ENCODE measurements at places on chromosomes 4 and X. TPM values are rescaled to one million over a fixed set of nuclear protein-coding genes. Genes with fewer than 3 reads are reported as not detected.

- no peak for DNase-seq
These were observed 63.4 kb downstream of the PTTG2 start for GRCh38 chr4:38023347-38024205.

DNA sequence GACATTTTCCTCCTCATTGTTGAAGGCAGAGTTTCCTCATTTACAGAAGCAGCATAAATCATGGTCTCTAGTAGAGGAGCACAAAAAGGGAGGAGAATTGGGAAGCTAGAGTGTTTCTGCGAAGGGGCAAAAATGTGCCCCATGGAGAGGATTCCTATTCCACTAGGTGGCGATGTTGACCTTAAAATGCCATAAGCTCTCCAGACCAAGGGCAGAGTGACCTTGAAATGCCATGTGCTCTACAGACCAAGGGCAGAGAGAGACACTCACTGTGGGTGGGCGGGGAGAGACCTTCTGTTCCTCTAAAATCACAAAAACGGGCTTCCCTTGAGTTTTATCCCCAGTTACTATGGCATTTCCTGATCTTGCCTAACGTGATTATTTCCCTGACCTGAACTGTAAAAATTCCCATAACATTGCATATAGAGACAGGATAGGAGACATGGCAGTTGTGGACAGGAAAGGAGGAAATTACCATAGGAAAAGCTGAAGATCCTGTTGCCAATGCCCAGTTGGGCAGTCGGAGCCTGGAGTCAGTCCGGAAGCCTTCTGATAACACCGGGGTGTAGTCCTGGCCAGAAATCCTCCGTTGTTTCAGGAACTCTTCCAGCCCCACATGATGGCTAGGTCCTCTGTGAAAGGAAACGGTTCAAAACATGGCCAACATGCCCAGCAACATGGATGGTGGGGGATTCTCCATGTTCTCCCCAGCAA, 567.7 kb downstream of the MAGEB5 start:
- peak; percentile 50 for DNase-seq

DNA sequence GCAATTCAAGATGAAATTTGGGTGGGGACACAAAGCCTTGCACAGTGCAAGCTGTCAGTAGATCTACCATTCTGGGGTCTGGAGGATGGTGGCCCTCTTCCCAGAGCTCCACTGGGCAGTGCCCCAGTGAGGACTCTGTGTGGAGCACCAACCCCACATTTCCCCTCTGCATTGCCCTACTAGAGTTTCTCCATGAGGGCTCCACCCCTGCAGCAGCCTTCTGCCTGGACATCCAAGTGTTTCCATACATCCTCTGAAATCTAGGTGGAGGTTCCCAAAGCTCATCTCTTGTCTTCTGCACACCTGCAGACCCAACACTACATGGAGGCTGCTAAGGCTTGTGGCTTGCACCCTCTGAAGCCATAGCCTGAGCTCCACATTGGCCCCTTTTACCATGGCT, 402.3 kb downstream of the RAB28 start:
- no peak for DNase-seq

DNA sequence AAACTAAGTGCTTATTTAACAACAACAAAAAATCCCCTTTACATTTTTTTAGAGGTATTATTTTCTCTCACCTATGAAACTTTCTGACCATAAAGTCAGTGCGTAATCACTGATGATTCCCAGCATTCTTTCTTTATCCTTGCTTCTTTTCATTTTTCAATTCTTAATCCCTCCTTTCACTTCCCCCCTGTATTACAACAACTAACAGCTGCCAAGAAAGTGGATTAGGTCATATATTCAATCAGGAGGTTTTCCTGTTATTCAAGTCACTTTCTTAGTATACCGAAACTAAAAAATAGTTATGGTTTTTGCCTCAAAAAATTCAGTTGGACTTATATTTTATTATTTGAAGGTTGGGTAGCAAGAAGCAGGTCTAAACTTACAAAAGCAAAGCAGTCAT, 2.1 kb upstream of the STAP1 start:
- no peak for DNase-seq

- DNase-seq: no peak
These were observed 7.4 kb downstream of the LPAR4 start for GRCh38 chrX:78754917-78755316.

- no peak for DNase-seq
These were observed 25.0 kb downstream of the UTP14A start for GRCh38 chrX:129930941-129931410.

DNA sequence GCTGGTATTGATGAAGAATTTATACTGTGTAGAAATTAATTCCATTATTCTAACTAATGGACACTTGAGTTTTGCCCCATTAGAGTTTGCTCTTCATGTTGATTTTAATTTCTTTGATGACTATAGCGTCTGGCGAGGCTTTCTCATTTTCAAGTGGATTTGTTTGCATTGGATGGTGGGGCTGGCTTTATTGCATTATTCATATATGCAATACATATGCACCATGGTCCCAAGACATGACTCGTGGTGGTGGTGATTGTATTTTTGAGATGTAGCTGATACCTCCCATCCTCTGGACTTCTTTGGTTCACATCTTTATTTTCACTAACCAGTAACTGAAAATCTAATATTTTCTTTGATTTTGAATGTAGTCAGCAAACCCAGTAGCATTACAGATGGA, 39.8 kb downstream of the PTTG2 start:
- DNase-seq: no peak

GRCh38 chr4:176191974-176192373, 3.4 kb downstream of the SPATA4 start:
- peak; percentile 28 for DNase-seq

DNA sequence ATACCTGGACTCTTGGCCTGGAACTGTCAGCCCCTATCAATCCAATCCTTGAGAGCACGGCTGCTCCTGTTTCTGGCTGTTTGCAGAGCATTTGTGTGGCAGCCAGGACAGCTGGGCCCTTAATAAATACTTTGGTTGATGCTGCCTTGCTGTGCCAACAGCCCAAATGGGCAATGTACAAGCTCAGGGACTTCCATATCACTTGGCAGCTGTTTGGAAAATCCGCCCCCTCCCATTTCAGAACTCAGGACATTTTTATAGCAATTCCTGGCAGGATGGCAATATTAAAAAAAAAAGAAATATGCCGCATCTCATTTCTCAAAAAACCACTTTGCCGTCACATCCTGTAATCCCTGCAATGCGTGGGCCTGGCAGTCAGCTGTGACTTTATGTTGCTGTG, 218.9 kb downstream of the HS3ST1 start:
- no peak for DNase-seq

GRCh38 chr4:101331017-101331416, 16.3 kb downstream of the PPP3CA start:
- DNase-seq: peak; percentile 21

- peak; percentile 53 for DNase-seq
These were observed 673.6 kb upstream of the TENM3 start for GRCh38 chr4:181569553-181569952.

- peak; percentile 25 for DNase-seq
These were observed 83.7 kb downstream of the NAT8L start for GRCh38 chr4:2142630-2143427.

- no peak for DNase-seq
These were observed 125.4 kb upstream of the CXorf66 start for GRCh38 chrX:140090800-140091124.

DNA sequence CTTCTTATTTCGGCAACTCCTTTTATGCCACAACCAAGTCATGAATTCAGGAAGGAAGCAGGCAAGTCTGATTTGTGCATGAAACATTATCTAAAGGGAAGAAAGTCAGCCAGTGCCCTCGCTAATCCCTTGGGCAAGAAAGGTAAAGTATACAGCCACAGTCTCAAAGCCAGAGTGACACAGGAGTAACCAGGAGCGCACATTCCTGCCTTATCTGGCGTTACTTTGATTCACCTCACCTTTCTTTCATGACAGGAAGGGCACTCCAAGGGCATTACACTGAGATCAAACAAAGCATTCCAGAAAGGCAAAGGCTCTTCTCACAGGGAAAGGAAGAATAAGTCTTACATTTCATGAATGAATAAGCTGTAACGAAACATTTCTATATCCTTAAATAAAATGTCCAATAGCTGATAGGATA, 38.8 kb downstream of the FAT1 start:
- DNase-seq: no peak

GRCh38 chrX:63581398-63581797, 203.6 kb downstream of the ARHGEF9 start:
- no peak for DNase-seq

DNA sequence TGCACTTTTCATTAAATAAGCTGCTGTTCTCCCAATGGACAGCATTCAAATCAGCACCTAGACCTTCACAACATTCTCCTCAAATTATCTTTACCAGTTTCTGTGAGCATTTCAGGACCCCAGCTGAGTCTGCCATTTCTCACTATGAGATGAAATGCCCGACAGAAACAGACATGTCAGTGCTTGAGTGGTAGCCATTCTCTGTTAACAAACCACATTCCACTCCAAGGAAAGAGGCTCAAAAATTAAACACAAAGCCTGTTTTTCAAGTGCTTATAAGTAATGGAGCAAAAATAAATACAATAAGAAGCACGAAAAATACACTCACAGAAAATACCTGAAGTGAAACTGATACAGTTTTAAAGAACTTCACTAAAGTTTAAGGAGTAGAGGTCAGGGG, 320.2 kb upstream of the PRPS2 start:
- no peak for DNase-seq

DNA sequence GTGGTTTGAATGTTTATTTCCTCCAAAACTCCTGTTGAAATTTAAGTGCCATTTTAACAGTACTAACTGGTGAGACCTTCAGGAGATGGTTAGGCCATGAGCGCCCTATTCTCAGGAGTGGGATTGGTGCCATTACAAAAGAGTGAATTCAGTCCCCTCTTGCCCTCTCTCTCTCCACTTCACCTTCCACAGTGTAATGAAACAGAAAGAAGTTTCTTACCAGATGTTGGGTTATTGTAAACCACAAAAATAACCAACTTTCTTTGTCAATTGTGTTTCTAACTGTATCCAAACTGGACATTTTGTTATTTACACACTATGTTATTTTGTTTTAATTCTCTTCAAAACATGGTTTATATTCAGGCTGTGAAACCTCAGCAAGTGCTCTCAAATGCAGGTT, 1734.3 kb downstream of the PCDH7 start:
- no peak for DNase-seq

Gene DBET
- total RNA-seq: not detected

Gene MAP3K15
- 4.5 TPM for total RNA-seq

Gene NEK1
- total RNA-seq: 4.4 TPM

Gene NSUN7
- total RNA-seq: not detected

Gene PNMA6F
- not detected for total RNA-seq

Gene CLCN4
- total RNA-seq: 0.03 TPM

Gene S100P
- not detected for total RNA-seq

Gene RENBP
- total RNA-seq: not detected
